ENCODE measurements at places on chromosomes 6 and 20.

- no peak for DNase-seq
Measured at GRCh38 chr20:36969478-36970186, 18.1 kb upstream of the SAMHD1 start.

GRCh38 chr6:32635526-32636123, 1.6 kb upstream of the HLA-DQA1 start:
- no peak for DNase-seq

- no peak for DNase-seq
Measured at GRCh38 chr6:148112851-148113319, 229.8 kb upstream of the SASH1 start.

- peak; percentile 72 for DNase-seq
Measured at GRCh38 chr6:144349690-144350527, 64.8 kb downstream of the UTRN start.

DNA sequence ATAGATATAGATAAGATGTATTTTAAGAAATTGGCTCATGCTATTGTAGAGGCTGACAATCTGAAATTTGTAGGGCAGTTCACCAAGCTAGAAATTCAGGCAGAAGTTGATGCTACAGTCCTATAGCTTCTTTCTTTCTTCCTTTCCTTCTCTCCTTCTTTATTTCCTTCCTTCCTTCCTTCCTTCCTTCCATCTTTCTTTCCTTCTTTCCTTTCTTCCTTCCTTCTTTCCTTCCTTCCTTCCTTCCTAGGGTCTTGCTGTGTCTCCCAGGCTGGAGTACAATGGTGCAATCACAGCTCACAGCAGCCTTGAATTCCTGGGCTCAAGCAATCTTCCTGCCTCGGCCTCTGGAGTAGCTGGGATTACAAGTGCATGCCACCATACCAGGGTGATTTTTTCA, 55.3 kb downstream of the TFAP2A start:
- DNase-seq = no peak

DNA sequence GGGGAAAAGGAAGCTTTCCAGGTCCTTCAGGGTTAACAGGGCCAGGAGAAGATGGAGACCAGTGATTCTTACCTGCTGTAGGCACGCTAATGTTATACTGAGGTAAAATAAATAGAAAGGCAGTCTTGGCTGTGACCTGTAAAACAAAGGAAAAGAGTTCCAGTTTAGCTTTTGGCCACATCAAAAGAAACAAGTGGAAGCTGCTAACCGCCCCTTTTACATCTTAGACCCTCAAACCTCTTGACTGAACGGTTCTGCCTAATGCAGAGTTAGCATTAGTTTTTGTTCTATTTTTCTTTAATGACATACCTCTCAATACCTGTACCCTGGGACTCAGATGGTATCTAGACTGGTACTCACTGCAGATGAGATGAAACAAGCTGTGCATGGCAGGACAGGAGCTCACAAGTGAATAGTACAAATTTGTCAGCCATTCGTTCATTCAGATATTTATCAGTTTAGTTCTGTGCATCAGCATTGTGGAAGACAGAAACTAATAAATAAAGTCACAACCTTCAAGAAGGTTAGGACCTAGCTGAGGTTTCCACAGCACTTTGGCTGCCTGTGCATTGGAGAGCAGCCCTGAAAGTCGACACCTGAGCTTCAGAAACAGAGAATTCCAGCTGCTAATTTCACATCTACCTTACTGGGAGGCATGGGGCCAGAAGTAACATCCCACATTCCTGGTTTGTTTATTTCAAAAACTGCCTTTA, 41.0 kb downstream of the TRAM2 start:
- DNase-seq = no peak
